ENCODE measurements at places on chromosomes 2 and 18.

GRCh38 chr2:160408173-160408958 is 85.2 kb downstream of the RBMS1 start:
- DNase-seq: no peak

DNA sequence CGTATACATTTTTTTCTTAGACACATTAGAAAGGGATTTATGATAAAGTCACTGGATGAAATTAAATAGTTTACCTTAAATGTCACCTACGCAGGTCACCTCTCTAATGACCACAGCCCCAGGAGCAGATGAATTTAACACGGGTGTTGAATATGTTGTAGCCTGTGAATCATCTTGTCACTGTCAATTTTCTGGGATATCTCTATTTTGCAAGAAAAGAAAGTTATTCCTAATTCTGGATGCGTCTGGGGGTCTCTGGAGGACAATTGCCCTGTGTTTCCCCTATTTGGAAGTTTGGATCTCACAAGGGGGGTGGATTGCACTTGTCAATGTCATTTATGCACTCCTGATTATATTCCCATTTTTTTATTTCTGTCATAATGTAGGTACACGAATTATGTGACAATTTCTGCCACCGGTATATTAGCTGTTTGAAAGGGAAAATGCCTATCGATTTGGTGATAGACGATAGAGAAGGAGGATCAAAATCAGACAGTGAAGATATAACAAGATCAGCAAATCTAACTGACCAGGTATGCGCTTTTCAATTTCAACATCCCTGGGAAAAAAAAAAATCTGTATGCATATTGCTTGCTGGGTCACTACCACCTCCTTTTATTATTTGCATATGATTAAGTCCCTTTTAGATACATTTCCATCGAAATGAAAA is 7.7 kb downstream of the MEIS1 start:
- no peak for DNase-seq

DNA sequence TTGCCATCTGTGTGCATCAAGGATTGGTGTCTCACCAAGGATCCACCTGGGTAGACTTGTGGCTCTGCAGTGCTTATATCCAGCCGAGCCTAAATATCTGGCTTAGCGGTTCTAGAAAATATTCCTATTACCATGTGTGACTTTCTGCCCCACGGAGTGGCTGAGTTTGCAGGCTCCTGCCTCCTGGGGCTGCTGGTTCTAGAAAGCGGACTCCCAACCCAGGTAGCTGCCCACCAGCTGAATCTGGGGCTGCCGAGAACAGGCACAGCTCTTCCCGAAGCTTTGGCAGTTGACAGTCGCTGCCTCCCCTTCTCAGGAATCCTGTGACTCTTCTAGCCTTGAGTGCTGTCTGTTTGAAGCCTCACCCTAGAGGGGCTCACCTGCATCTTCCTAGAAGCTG is 104.6 kb downstream of the TPGS2 start:
- no peak for DNase-seq

- DNase-seq: no peak
These were observed 18.3 kb upstream of the NEDD4L start for GRCh38 chr18:58025733-58026132.

DNA sequence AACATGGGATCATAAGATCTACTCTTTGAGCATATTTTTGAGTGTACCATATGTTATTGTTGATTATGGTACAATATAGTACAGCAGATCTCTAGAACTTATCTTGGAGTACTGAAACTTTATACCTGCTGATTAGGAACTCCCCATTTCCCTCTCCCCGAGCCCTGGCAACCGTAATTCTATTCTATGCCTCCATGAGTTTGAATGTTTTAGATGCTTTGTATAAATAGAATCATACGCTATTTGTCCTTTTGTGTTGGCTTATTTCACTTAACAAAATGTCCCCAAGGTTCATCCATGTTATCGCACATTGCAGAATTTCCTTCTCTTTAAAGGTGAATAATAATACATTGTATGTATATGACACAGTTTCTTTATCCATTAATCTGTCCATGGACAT is 117.2 kb downstream of the PTPRM start:
- no peak for DNase-seq

GRCh38 chr18:23239885-23240608 is 104.8 kb downstream of the CABLES1 start:
- no peak for DNase-seq

DNA sequence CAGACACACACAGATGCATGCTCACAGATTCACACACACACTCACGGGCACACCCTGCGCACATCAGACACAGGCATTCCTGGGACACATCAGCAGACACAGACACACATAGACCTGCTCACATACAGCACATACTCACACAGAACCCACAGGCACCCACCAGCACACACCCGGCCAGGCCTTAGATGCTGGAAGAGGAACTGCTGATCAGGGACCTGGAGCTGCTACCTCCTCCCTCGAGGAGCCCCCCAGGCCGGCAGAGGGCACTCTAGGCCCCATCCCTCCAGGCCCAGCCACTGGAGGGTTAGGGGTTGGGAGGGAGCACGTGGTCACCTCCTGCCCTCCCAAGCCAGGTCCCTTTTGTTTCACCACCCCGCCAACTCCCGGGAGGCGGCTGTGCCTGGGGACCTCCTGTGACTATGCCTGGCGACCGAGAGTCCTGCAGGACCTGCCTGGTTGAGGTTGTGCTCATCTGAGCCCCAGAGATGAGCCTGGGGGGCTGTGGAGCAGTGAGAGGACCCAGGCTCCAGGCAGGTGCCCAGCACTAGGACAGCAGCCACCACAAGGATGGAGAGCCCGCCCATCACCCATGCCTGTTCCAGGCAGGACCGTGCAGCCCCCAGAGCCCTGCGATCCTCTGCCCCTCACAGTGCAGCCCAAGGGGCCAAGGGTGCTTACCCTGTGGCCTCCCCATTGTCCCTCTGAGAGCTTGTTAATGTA is 21.0 kb upstream of the PTMA start:
- DNase-seq: peak; percentile 33

- DNase-seq: no peak
These were observed 96.4 kb downstream of the MAPRE2 start for GRCh38 chr18:35137632-35138031.

DNA sequence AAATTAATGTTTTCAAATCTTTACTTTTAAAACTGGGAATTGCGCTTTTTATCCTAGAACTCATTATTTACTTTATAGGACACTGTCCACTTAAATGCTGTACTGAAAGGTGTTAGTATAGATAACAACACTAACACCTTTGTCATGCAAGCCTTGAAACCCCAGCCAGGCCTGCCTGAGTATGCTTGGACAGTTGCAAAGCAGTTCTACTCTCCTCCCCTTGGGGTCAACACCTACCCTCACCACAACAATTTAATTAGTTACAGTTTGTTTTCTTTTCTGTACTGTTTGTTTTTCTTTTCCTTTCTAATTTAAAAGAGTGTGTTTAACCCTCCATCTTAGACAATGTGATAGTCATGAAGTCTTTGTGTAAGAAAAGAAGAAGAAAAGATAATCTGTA is 18.9 kb upstream of the FAM98A start:
- no peak for DNase-seq

DNA sequence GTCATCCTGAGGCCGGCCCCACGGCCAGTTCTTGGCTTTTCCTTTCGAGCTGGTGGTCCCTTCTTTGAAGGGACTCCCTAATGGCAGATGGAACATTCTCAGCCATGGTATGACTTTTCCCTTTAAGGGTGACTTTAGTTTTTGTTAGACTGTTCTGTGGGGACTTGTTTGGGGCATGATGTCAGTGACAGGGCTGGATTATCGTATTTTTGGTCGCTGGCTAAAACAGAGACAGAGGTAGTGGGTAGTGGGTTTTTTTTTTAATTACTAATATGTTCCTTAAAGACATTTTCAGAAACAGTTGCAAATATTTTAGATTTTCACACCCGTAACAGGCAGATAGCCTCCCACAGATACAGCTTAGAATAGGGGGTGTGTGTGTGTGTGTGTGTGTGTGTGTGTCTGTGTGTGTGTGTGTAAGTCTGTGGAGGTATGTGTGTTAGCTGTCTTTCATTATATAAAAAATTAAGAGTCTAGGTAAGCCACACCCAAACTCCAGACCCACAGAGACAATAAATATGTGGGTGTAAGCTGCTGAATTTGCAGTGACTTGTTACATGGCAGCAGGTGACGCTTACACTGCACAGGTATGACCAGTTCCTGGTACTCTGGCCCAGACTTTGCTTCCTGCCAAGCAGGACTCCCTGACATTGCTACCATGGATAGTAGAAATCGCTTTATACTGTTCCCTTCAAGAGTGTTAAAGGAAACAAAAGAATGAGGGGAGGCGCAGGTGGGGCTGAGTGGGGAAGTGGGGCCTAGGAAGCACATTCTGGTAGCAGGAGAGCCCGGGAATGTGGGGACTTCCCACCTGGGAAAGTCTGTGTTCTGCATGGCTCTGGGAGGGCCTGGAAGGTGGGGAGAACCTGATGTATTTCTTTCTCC is 20.9 kb downstream of the NCK2 start:
- no peak for DNase-seq

- no peak for DNase-seq
These were observed 42.1 kb downstream of the SRSF7 start for GRCh38 chr2:38708900-38709566.

DNA sequence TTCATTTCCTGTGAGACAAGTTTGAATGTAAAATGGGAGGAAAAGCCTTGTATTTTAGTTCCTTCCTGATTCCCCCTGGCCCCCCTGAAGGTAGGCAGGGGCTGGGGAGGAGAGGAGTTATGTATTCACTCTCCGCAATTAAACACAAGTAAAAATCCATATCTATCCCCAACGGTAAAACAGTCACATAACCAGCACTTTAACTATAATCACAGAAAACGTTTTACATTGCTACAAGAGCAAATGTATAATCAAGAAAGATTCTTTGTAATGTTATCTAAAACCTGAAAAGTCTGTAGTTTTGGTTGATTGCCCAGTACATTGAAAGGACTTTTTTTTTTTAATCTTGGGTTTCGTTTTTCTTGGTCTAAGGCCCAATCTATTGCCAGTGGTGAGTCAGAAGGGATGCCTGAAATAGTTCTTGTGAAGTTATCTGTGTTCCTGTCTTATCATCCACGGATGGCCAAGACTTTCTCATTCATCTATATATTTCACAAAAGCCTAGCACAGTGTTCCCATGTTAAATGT is 34.5 kb upstream of the CCNYL1 start:
- peak; percentile 71 for DNase-seq

- no peak for DNase-seq
These were observed 65.5 kb downstream of the COMMD1 start for GRCh38 chr2:61970807-61971556.

GRCh38 chr2:235780401-235780800 is 286.6 kb downstream of the AGAP1 start:
- DNase-seq: no peak

DNA sequence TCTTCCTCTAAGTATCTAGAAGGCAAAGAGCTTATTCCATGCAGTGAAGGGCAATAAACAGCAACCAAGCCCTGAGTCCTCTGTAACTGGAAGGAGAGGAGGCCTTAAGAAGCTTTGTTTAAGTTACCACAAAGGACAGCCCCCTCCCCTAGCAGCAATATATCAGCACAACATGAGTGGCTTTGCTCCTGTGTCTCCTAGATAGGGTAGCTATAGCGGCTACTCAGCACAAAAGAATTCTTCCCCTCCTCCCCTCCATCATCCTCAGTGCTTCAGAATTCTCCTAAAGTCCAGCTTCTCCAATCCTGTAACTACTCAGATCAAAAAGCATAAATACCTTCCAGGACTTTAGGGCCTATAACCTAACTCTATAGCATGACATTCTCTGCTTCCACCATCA is 16.5 kb downstream of the SUMO1 start:
- peak; percentile 66 for DNase-seq

DNA sequence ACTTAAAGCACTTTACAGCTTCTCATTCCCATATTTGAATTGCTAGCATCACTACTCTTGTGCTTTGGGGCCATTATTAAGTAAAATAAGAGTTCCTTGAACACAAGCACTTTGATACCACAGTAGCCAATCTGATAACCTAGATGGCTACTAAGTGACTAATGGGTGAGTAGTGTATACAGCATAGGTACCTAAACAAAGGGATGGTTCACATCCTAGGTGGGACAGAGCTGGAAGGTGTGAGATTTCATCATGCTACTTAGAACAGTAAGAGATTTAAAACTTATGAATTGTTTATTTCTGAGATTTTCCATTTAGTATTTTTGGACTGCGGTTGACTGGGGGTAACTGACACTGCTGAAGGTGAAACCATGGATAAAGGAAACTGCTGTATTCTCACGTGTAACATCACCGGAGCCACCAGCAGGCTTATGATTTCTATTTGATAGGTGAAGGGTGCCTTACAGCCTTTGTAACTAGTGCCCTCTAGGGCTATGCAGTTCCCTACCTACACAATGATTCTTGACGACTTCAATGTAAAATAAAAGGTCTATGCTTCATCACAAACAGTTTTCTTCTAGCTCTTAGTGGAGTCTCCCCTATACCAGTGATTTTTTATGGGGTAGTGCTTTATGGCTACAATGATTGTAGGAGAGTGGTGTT is 22.1 kb upstream of the CRIM1 start:
- DNase-seq: no peak

- DNase-seq: no peak
These were observed 76.9 kb downstream of the NDUFA10 start for GRCh38 chr2:239948100-239948881.

GRCh38 chr2:170236680-170237047 is 58.7 kb downstream of the MYO3B start:
- no peak for DNase-seq

DNA sequence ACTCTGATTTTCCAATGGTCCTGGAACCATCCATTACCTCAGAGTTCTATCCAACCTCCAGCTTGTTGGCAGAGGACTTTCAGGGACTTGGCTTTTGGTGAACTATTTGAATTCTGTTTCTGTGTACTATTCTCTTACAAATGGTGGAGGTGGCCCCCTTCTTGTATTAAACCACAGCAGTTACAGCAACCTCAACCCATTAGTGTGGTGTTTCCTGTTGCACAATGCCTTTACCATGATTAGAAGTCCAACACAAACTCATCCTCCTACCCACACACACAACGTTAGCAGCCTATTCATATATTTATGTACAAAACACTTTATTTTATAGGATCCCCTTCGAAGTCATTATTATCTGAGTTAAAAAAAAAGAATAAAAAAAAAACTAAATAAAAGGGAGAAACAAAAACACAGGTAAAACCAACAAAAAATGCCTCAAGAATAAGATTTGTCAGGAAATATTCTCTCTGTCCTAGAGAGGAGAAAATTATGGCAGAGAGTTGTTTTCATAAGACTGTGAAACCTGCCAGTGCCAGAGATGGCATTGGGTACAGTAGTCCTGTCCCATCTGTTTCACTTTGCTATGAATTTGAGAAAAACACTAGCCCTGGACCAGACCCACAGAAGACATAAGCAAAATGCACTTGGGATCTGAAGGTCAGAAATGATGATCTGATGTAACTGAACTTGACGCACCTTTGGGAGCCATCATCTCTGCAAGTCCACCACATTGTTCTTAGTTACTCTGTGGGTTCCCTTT is 1896.0 kb upstream of the PIK3C3 start:
- no peak for DNase-seq

DNA sequence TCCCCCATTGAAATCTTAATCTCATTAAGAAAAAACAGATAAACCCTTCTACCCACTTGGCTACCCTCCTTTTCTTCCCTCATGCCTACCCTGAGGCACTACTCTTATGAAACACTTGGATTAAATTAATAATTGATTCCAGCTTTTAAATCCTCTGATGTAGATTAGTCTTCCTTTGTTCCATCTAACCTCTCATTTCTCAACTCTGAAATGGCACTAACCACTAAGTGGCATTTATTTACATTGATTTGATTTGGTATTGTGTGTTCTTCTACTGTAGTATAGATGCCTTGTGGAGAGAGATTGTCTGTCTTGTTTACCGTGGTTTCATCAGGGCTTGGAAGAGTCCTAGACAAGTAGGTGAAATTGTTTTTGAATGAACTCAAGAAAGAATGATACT is 26.7 kb downstream of the ITGA4 start:
- no peak for DNase-seq
